CD8-positive, alpha-beta memory T cell (primary cell): ENCODE measurements at places on chromosomes 3 and 15. TPM values are rescaled to one million over a fixed set of nuclear protein-coding genes. Genes with fewer than 3 reads are reported as not detected.

The CACNA2D2 gene
- total RNA-seq: 1.1 TPM

The FBN1 gene
- 0.13 TPM for total RNA-seq

The SMAD6 gene
- 0.26 TPM for total RNA-seq

The DNAJB11 gene
- total RNA-seq: 65.6 TPM

The EHHADH gene
- total RNA-seq: 2.2 TPM

The COL6A5 gene
- total RNA-seq: not detected

The KLHL40 gene
- not detected for total RNA-seq

The EDEM1 gene
- 120 TPM for total RNA-seq

The AGBL1 gene
- not detected for total RNA-seq

The GLDN gene
- not detected for total RNA-seq

The NME9 gene
- not detected for total RNA-seq

The MEIS2 gene
- not detected for total RNA-seq

The LARP6 gene
- total RNA-seq: 0.51 TPM

The PLXNB1 gene
- 3.1 TPM for total RNA-seq

The SCAMP5 gene
- 0.74 TPM for total RNA-seq

The POLG gene
- total RNA-seq: 106 TPM

The TRPC1 gene
- total RNA-seq: 2.8 TPM

The ERC2 gene
- not detected for total RNA-seq

The ADAMTSL3 gene
- not detected for total RNA-seq

The BCL6 gene
- total RNA-seq: 17.2 TPM

The TMEM212 gene
- not detected for total RNA-seq

The ANKRD63 gene
- not detected for total RNA-seq

The ALPK3 gene
- total RNA-seq: 0.18 TPM

The GAP43 gene
- total RNA-seq: not detected

The GOLGA6A gene
- not detected for total RNA-seq

The HIGD1A gene
- 89.3 TPM for total RNA-seq

The DLEC1 gene
- total RNA-seq: 1.3 TPM

The LRRC31 gene
- total RNA-seq: not detected

The ACKR2 gene
- total RNA-seq: 0.92 TPM

The WDR82 gene
- total RNA-seq: 133 TPM

The PRR20G gene
- total RNA-seq: not detected

The TMC3 gene
- total RNA-seq: not detected
